ENCODE measurements at places on chromosomes 6 and 20. TPM values are rescaled to one million over a fixed set of nuclear protein-coding genes. Genes with fewer than 3 reads are reported as not detected.

DNA sequence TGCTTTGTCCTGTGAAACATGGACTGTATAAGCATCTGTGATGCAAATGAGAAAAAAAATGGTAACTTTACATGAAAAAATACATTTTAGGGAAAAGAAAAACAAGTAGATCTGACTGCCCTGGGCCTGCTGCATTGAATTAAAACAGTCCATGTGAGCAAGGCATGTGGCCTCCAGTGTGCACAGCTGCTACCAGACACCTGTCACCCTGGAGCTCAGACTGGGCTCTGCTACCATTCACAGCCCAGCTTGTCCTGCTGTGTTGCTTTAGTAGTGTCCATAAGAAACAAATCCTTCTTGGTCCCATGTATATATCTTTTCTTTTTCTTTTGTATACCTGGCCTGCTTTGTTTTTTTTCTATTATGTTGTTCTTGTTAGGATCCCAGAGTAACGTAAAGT, 315.9 kb downstream of the NKAIN2 start:
- no peak overlapping the region for H3K27ac ChIP-seq
- H3K4me3 ChIP-seq, result no peak overlapping the region
- no peaks in the 10 kb centered on the region for H3K36me3 ChIP-seq

DNA sequence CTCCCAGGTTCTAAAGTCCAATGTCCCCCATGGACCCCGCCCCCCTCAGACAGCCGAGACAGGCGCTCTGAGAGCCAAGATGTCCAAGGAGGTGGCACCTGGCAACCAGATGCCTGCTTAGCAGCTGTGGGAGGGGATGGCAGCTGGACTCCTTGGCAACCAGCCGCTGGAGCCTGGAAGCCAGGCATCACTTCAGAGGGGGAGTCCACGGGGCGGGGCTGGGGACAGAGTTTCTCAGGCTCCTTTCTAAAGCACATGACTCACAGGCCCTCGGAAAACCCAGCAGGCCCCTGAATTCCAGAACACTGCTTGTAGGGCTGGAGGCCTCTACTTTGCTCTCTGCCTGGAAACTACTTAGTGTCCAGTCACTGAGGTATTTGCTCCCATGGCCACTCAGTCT, 51.5 kb downstream of the PREX1 start:
- H3K4me1 ChIP-seq, result peaks cover 75% of the 10 kb centered on the region
- DNase-seq, result no peak
- H3K36me3 ChIP-seq, result no peaks in the 10 kb centered on the region
- peak overlapping the region; percentile 62 for H3K27ac ChIP-seq

- no peak overlapping the region for H3K27ac ChIP-seq
- no peaks in the 10 kb centered on the region for H3K36me3 ChIP-seq
- no peak for DNase-seq
- H3K4me3 ChIP-seq, result no peak overlapping the region
These were observed 18.6 kb upstream of the MYT1 start for GRCh38 chr20:64145458-64146300.

GRCh38 chr6:109055771-109056235, 38.8 kb downstream of the SESN1 start:
- H3K4me1 ChIP-seq, result peaks cover 23% of the 10 kb centered on the region
- DNase-seq, result no peak
- no peaks in the 10 kb centered on the region for H3K36me3 ChIP-seq
- no peak overlapping the region for H3K4me3 ChIP-seq
- no peak overlapping the region for H3K27ac ChIP-seq

DNA sequence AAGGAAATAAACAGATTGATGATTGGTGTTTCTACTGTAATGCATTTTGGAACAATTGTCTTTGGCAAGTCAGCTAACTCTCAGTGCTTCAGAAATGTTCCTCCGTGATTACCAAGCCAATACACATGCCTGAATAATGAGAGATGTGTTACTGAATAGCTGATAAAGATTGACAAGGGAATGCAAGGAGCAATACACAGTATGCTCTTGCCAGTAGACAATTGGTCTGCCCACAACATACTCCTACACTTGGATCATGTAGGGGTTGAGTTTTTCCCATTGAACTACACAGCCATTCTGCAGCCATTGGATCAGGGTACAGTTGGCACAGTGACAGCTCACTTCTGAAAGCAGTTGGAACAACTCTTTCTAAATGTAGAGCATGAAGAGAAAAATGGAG, 5.6 kb upstream of the GJB7 start:
- peaks cover 15% of the 10 kb centered on the region for H3K4me1 ChIP-seq
- no peak overlapping the region for H3K27ac ChIP-seq
- H3K27me3 ChIP-seq, result no peaks in the 10 kb centered on the region

DNA sequence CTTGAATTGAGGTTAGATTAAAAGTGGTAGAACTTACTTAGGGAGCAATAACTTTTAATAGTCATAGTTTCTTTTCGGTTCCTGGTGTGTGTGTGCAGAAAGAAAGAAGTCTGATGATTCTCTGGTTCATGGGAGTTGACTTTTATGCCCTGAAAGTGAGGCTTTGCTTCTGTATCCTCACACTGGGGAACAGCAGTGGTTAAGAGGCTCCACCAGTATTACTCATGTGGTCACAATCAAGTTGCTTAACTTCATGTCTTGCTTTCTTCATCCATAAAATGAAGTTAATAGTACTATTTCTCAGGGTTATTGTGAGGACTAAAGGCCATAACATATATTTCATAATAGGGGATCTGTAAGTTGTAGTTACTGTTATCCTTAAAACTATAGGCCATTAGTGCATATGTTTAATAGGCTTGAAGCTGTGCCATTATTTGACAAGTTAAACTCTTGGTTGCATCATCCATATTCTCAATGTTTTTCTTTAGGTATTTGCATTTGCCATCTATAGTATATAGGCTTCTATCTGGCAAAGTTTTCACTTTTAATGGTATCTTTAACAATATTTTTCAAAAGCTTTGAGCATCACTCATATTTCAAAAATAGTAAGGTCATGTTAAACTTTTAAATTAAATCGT, 262.4 kb downstream of the PLCB1 start:
- DNase-seq, result no peak
- no peak overlapping the region for H3K4me3 ChIP-seq
- no peaks in the 10 kb centered on the region for H3K36me3 ChIP-seq
- no peaks in the 10 kb centered on the region for H3K4me1 ChIP-seq
- H3K27ac ChIP-seq, result no peak overlapping the region

- H3K4me1 ChIP-seq, result no peaks in the 10 kb centered on the region
- no peak for DNase-seq
- no peaks in the 10 kb centered on the region for H3K36me3 ChIP-seq
These were observed 431.3 kb downstream of the MAFB start for GRCh38 chr20:40257763-40258162.

GRCh38 chr6:31642798-31643570, 9.5 kb downstream of the BAG6 start:
- H3K27me3 ChIP-seq, result no peaks in the 10 kb centered on the region
- no peaks in the 10 kb centered on the region for H3K4me1 ChIP-seq
- H3K36me3 ChIP-seq, result peaks cover 92% of the 10 kb centered on the region
- no peak overlapping the region for H3K27ac ChIP-seq
- no peak overlapping the region for H3K4me3 ChIP-seq

DNA sequence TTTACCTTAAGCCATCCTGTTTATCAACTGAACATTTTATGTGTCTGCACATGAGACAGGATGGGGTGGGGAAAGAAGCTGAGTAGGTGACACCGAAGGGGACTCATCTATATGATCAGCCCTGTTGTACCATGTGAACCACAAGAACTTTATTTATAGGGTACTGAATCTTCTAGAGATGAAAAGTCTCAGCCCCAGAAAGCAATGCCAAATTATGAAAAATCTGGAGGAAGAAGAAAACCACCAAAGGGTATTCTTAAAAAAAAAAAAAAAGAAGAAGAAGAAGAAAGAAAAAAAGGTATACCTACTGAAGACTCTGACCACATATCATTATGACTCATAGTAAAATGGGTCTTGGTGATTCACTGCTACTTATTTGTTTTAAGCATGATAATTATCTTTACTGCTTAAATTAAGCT, 39.8 kb upstream of the HBS1L start:
- no peaks in the 10 kb centered on the region for H3K4me1 ChIP-seq
- no peak for DNase-seq
- H3K4me3 ChIP-seq, result no peak overlapping the region
- no peak overlapping the region for H3K27ac ChIP-seq
- H3K36me3 ChIP-seq, result no peaks in the 10 kb centered on the region

DNA sequence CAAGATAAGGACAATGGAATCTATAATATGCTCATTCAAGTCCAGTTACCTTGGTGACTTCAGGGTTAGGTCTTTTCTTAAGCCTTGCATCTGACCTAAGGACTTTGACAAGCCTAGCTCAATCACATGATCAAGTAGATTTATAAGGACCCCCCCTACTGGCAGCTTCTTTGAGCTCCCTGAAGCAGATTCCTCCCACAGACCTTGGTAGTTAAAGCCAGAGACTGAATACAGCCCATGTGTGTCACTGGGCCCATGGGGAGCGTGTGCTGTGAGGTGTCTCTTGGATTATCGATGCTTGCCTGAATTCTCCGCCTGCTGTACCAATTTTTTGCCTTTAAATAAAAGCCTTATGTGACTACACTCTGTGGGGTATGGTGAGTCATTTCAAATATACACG, 372.7 kb upstream of the RGS17 start:
- H3K27ac ChIP-seq, result no peak overlapping the region
- H3K36me3 ChIP-seq, result no peaks in the 10 kb centered on the region
- DNase-seq, result no peak
- H3K4me3 ChIP-seq, result no peak overlapping the region
- no peaks in the 10 kb centered on the region for H3K27me3 ChIP-seq
- H3K4me1 ChIP-seq, result no peaks in the 10 kb centered on the region

TREM1 gene
- 1.5 TPM for polyA plus RNA-seq

TMEM74B gene
- 1.4 TPM for polyA plus RNA-seq

DNA sequence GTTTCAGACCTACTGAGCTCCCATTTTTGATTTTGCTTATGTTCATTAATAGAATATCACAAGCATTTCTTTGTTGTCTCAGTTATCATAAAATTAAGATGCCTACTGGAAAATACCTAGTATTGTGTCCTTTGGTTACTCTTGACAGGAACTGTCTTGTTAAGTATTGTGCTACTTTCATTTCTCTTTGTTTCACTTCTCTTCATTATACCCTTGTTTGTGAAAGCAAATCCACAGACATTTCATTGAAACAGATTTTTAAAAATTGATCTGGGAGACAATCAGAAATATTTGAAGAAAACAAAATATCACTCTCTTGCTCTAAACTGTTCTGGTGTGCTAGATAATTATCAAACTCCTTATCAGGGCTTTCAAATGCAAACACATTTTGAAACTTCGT, 290.5 kb upstream of the EYS start:
- no peak overlapping the region for H3K4me3 ChIP-seq
- no peak overlapping the region for H3K27ac ChIP-seq
- H3K27me3 ChIP-seq, result no peaks in the 10 kb centered on the region
- no peaks in the 10 kb centered on the region for H3K36me3 ChIP-seq
- DNase-seq, result no peak

DNA sequence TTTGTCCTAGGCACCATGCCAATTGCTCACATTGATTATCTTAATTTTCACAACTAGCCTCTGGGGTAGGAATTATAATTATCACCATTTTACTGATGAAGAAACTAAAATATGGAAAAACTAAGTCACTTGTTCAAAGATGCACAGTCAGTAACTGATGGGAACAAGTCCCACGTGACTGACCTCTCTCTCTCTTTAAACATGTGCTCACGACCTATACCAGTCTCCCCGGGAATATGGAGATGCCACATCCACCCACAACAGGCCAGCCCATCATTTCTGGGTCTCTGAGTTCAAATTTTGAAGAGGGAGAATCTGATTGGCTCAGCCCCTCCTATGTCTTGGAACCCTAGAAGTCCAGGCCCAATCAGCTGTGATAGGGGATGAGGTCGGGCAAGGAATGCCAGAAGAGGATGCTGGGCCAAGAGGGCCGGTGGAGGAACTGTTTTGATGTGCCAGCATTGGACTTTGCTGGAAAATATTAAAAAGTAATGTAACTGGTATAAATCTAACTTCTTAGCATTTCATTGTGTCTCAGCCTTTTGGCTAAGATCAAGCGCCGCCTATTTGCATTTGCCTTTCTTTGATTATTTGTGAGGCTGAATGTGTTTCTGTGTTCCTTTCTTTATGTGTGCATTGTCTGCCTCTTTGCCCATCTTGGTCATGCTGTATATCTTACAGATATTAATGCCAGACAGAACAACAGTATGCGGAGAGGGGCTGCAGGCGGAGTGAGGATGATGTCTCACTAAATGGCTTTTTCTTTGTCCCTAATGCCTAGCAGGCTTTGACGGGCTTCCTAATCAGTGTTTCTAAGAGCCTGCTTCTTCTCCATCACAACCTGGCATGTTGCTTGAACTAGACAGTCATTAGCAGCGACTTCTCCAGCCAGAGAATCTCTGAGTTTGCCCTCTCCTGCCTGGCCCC, 126.6 kb downstream of the VEGFA start:
- peaks cover 3% of the 10 kb centered on the region for H3K27me3 ChIP-seq
- H3K4me3 ChIP-seq, result no peak overlapping the region
- no peaks in the 10 kb centered on the region for H3K4me1 ChIP-seq
- DNase-seq, result no peak
- H3K27ac ChIP-seq, result no peak overlapping the region

- H3K27ac ChIP-seq, result no peak overlapping the region
- no peak overlapping the region for H3K4me3 ChIP-seq
- H3K27me3 ChIP-seq, result no peaks in the 10 kb centered on the region
- DNase-seq, result no peak
- no peaks in the 10 kb centered on the region for H3K4me1 ChIP-seq
These were observed 217.0 kb downstream of the TBX18 start for GRCh38 chr6:84547341-84547801.

EDN1 gene
- 1.4 TPM for polyA plus RNA-seq

DNA sequence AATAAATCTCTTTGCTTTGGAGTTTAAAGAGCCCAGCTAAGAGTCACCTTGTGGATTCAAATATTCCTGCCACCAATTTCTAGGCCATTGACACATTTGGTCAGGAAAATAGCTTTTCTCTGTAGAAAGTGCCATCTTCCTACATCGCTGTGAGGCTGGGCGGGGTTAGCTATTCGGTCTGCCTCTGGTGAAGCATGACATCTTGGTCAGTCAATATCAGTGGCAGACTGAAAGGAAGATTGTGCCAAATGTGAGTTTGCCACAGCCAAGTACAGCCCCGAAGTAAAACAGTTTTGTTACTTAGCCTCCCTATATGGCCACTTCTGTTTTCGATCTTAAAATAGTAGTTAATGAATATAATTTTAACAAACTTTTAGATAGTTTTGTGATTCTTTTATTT, 65.5 kb upstream of the FABP7 start:
- no peaks in the 10 kb centered on the region for H3K36me3 ChIP-seq
- H3K27ac ChIP-seq, result no peak overlapping the region
- DNase-seq, result no peak
- H3K27me3 ChIP-seq, result no peaks in the 10 kb centered on the region
- H3K4me3 ChIP-seq, result no peak overlapping the region

HTR1E gene
- polyA plus RNA-seq, result not detected

GRCh38 chr6:90288404-90288803, 8.2 kb downstream of the BACH2 start:
- peaks cover 2% of the 10 kb centered on the region for H3K36me3 ChIP-seq
- H3K4me1 ChIP-seq, result peaks cover 93% of the 10 kb centered on the region
- peak; percentile 37 for DNase-seq
- H3K4me3 ChIP-seq, result no peak overlapping the region
- H3K27ac ChIP-seq, result peak overlapping the region; percentile 7
- no peaks in the 10 kb centered on the region for H3K27me3 ChIP-seq

Measured in B cell (primary cell).